ENCODE measurements at places on chromosomes 13 and 19.

DNA sequence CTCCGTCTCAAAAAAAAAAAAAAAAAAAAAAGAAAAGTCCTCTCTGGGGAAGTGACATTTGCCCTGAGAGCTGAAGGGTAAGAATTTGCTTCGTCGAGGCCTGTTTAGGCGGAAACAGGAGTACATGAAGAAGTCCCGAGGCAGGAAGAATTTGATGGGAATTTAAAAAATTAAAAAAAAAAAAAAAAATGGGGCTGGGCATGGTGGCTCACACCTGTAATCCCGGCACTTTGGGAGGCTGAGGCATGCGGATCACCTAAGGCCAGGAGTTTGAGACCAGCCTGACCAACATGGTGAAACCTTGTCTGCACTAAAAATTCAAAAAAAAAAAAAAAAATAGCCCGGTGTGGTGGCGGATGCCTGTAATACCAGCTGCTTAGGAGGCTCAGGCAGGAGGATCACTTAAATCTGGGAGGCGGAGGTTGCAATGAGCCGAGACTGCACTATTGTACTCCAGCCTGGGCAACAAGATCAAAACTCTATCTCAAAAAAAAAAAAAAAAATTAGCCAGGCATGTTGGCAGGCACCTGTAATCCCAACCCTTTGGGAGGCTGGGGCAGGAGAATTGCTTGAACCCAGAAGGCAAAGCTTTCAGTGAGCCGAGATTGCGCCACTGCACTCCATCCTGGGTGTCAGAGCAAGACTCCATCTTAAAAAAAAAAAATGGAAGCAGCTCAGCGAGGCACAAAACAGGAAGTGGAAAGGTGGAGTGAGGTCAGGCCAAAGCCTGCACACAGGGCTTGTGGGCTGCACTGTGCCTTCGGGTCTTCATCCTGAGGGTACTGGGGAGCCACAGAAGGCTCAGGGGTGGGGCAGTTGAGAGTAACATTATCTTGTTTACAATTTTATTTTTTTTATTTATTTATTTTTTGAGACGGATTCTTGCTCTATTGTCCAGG lies 4.9 kb downstream of the BAX start:
- DNase-seq, result no peak

DNA sequence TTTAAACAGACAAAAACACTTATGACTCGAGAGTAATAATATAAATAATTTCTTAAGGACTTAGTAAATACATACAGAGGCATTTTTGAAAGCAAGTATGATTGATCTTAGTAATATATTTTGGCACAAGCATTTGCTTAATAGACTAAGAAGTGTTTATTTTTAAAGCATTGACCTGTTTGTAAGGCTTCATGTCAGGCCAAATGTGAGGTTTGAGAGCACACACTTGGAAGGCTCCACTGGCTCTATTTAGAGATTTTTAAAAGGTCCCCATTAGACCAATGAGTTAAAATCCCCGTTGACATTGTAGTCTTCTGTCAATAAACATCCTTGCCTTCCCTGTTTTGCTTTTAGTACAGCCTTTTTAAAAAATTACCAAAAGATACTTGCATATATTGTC lies 50.4 kb downstream of the ATP8A2 start:
- DNase-seq, result no peak

DNA sequence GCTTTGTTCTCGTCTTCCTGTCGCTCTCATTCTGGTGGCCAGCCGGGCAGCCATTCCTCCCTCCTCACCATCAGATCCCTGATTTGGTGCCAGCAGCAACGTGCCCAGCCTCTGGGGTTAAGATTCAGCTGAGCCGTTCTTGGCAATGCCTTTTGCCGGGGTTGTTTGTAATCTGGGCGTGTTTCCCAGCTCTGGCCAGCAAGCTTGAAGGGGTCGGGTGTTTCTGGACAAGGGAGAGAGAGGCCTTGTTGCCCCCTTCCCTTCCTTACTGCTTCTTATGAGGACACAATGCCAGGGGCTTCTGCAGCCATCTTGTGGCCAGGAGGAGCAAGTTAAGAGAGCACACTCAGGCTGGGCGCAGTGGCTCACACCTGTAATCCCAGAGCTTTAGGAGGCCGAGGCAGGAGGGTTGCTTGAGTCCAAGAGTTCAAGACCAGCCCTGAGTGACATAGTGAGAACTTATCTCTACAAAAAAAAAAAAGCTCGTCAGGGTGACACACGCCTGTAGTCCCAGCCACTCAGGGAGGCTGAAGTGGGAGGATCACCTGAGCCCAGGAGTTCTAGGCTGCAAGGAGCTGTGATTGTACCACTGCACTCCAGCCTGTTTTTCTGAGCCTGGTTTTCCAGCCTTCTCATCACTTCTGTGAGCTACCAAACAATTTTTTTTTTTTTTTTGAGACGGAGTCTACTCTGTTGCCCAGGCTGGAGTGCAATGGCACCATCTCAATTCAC lies 10.7 kb upstream of the CRTC1 start:
- no peak for DNase-seq

GRCh38 chr13:114194853-114195252 lies 15.8 kb downstream of the CFAP97D2 start:
- DNase-seq, result no peak

GRCh38 chr13:24613755-24614154 lies 66.5 kb upstream of the ATP12A start:
- no peak for DNase-seq

GRCh38 chr19:31315652-31316051 lies 33.6 kb downstream of the TSHZ3 start:
- DNase-seq, result no peak

GRCh38 chr13:33721724-33722123 lies 96.2 kb upstream of the RFC3 start:
- no peak for DNase-seq

GRCh38 chr19:45952686-45953505 lies 20.8 kb downstream of the NOVA2 start:
- peak; percentile 35 for DNase-seq

- DNase-seq, result peak; percentile 28
These were observed 158.4 kb downstream of the RNF17 start for GRCh38 chr13:24922387-24922744.

DNA sequence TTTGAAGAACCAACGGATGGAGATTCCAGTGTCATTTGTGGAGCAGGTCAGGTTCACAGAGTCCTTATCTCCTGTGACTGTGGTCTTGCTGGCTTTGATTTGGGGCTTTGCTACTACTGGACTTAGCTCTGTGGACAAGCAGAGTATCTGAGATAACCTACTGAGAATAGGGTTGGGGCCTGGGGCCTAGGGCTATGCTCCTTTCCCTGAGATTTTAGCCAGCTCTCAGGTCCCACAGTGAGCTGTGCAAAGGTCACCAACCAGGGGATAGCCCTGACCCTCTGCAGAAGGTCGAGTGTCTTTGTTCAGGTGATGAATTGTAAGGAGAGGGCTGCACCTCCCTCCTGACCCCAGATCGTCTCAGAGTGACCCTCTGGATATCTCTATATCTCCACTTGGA lies 9.2 kb downstream of the CEACAM1 start:
- no peak for DNase-seq

DNA sequence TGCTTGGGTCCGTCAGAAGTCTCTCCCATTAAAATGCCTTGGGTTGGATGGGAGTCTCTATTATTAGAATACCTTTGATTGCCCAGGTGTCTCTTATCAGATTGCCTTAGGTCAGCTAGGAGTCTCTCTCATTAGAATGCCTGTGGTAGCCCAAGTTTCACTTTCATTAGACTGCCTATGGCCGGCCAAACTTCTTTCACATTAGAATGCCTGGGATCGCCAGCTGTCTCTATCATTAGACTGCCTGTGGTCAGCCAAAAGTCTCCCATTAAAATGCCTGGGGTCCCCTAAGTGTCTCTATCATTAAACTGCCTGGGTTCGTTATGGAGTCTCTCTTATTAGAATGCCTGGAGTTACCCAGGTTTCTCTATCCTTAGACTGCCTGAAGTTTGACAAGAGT lies 1476.7 kb downstream of the UQCRFS1 start:
- no peak for DNase-seq

- DNase-seq, result no peak
These were observed 4.6 kb upstream of the CPB2 start for GRCh38 chr13:46109451-46109850.

- no peak for DNase-seq
These were observed 187.6 kb upstream of the TSC22D1 start for GRCh38 chr13:44763615-44764301.

DNA sequence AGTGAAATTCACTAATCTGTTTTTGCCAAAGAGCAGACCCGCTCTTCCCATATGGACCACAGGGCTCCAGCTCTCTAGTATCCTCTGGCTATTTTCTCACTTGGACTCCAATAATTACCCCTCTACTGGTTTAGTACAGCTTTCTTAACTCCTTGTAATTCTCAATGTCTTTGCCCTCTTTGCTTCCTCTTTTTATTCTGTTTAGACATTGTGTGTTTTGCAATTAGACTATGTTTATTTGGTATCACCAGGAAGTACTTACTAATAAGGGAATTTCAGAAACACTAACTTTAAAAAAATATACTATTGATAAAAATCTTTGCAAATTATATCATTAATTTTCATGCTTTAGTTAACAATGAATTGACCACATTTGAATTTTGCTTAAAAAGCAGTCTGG lies 111.6 kb upstream of the OBI1 start:
- no peak for DNase-seq

DNA sequence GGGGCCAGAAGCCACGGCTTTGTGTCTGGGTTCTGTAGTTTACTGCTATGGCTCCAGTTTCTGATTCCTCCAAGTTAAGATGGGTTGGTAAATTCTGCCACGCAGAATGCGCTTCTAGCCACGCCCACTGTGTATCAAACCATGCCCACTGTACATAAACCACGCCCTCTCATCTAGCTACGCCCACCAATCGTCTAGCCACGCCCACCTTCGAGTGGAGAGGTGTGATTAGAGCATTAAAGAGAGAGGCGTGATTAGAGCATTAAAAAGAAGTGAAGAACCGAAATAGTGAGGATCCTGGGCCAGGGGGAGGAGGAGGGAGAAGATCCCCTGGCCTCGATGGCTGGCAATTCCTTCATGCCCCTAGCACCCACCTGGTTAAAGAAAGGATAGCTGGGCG lies 43.7 kb upstream of the ADGRE5 start:
- peak; percentile 38 for DNase-seq

DNA sequence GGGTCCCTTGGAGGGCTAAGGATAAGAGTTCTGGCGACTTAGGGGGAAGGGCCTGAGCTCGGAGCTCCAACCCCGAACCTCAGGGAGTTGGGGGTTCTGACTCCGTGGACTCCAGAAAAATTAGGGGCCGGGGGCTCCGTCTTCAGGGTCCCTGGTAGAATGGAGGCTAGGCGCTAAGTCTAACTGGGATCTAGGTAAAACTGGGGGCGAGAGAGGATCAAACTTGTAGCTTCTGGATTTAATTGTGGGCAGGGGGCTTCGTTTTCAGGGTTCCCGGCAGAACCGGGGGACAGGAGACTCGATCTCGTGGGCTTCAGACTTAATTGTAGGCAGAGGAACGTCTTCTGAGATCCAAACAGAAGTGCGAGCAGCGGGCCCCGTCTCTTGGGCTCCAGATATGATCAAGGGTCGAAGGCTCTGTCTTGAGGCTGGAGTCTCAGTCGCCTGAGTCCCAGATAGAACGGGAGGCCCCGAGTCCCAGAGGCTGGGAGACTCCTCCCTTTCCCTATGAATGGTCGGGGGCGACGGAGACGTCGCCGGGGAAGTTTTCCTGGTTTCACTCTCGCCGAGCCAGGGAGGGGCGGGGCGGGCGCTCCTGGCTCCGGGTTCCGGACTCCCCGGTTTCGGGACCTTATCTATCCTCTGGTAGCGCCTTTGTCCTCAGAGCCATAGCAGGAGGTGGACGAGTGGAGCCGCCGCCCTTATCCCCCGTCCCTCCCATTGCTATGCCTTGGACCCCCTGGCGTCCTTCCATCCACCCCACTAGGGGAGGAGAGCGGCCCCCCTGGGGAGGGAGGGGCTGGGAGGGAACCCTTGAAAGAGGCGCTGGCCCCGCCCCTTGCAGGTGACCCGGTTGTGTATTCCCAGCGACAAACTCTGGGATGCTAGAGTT lies 1.3 kb downstream of the NECTIN2 start:
- DNase-seq, result no peak

- DNase-seq, result no peak
These were observed 555.9 kb downstream of the DIAPH3 start for GRCh38 chr13:59607780-59608233.

DNA sequence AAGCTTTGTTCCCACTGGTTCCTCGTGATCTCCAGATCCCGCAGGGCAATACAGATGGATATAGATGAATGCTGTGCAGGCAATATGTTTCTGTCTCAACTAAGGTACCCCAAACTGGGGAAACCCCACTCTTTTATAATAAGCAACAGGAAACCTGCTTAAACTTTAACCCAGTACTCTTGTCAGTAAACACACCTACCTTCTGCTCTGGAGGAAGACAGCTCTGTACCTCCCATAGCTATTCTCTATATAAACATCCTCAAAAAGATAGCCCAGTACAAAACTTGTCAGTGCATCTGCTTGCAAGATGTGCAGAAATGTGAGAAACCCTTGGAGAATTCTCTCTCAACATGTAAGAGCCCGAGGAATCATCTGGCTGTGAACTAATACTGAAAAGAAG lies 583.6 kb downstream of the OLFM4 start:
- DNase-seq, result no peak

DNA sequence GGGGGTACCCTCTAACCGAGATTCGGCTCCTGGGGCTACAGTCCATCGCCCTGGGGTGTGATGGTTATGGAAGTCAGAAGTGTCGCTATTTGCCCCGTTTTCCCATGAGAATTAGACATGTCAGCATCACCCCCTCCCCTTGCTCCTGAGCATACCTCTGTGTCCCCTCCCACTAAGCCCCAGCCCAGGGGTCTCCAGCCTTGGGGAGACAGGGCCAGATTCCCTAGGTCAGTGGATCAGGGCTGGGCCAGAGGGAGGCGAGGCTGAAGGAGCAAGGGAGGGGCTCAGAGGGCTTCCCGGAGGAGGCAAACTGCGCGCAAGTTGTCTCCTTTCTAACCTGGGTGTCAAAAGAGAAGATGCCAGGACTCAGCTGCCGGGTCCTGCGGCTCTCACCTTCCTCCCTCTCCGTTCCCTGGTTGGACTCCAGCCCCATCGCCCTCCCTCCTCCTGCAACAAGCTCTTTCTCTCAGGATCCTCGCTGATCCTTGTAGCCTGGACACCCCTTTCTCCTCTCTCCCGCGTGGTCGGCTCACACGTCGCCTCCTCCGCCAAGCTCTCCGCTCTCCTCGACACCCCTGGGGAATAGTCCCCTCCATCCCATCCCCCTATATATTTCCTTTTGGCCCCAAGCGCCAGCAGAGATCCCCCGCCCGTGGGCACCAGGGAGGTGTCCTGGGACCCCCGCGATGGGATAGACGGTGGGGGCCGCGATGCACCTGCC lies 459 bp upstream of the TMEM59L start:
- no peak for DNase-seq

- DNase-seq, result no peak
These were observed 110.8 kb downstream of the TNFRSF19 start for GRCh38 chr13:23680845-23681669.

DNA sequence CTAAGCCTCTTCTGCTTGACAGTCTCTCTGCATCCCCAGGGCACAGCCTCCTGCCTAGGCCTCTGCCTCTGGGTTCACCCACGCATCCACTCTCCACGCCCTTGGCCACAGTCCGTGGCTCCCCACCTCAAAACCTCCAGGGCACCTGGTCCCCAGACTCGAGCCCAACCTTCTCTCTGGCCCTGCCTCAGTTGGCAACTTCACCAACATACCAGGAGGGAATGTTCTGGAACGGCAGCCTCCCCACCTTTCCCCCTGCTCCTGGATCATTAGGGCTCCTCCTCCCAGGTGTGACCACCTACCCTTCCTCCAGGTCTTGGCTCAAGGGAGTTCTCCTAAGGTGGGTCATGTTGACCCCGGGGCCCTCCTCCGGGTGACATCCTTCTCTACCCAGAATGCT lies 69.1 kb downstream of the SOX1 start:
- DNase-seq, result no peak

All from activated CD4-positive, alpha-beta T cell treated with anti-CD3 and anti-CD28 coated beads, Interleukin-2, amount 50 U/mL, for 16 hours (primary cell).